ENCODE measurements at places on chromosomes 4 and X. TPM values are rescaled to one million over a fixed set of nuclear protein-coding genes. Genes with fewer than 3 reads are reported as not detected.

TLR2 gene
- total RNA-seq: 1.7 TPM

DNA sequence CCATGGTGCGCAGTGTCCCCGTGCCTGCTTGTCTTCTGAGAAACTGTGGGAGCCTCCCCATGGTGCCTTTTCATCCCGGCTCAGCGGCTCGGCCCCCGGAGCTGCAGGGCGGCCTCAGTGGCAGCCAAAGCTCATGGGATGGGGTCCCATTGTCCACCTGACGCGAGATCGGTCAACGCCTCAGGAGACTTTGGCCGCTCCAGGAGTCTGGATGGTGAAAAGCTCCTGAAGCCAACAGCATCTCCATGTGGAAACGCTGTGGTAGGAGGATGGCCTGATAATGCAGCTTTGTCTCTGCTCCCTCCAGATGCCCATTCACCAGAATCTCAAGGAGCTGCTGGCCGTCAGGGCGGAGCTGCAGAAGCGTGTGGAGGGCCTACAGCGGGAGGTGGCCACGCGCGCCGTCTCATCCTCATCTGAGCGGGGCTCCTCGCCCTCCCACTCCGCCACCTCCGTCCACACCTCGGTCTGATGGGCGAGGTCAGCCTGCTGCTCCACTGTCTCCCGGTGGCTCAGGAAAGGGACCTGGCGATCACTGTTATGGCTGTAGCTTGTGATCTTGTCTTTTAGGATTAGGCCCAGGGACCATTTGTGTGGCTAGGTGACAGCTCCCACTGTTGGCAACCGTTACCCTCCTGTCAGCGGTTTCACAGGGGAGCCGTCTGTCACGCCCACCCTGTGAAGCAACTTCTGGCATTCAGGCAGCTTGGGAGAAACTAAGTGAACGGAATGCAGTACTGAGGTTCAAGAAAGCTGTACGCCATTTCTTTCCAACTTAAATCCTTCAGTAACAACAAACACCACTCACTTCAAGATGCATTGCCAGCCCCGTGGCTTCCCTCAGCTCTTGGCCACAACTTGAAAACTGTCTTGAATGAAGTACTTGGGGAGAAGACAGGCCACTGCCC lies 69.3 kb downstream of the MTMR1 start:
- peaks cover 2% of the 10 kb centered on the region for H3K36me3 ChIP-seq
- peak; percentile 89 for DNase-seq
- no peak overlapping the region for H3K27ac ChIP-seq

DNA sequence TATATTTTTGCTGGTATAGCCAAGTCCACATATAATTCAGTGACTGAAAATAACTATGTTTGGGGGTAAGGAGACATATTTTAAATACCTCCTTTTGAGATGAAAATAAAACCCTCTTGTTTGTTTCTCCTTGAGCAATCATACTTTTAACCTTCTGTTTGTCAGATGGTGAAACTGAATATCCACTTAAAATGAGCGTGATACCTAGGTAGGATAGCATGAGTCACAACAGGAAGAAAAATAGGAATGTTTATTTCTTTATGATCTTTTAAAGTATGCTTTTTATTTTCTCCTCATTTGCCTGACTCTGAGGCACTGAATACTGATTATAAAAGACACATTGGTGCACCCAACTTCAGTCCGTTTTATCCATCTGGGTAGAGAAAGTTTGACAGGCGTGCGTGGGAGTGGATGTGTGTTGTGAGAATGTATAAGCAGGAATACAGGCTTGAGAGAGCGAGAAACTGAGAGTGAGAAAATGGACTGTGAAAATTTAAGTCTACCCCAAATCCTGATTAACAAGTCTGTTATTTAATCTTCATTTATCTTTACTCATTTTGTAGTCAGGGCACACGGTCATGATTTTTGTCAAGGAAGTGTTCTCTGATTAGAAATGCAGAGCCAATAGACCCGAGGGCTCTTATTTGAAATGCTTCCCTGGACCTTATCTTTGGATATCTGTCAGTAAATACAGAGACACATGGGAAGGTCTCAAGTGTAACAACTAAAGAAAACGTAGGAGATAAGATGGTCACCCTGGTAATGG lies 62.1 kb upstream of the ANTXR2 start:
- no peaks in the 10 kb centered on the region for H3K36me3 ChIP-seq
- no peak for DNase-seq
- no peaks in the 10 kb centered on the region for H3K4me1 ChIP-seq
- H3K27ac ChIP-seq: no peak overlapping the region
- no peak overlapping the region for H3K4me3 ChIP-seq

DNA sequence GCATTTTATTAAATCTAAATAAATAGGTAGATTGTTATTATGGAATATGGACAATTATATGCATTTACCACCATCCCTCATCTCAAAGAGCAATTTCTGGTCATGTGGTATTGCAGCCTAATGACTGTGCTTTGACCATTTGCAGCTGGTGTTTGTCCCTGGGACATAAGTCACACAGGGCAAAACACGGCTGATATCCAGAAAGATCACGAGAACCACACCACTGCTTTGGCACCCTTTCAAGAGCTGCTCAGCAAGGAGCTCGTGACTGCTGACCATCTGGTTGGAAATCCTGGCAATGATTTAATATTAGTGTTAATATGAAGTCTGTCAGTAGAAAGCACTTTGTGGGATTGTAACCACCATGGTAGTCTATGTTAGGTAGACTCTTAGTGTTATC lies 545.0 kb downstream of the GBA3 start:
- H3K27ac ChIP-seq: no peak overlapping the region
- no peaks in the 10 kb centered on the region for H3K36me3 ChIP-seq
- H3K4me1 ChIP-seq: no peaks in the 10 kb centered on the region

DNA sequence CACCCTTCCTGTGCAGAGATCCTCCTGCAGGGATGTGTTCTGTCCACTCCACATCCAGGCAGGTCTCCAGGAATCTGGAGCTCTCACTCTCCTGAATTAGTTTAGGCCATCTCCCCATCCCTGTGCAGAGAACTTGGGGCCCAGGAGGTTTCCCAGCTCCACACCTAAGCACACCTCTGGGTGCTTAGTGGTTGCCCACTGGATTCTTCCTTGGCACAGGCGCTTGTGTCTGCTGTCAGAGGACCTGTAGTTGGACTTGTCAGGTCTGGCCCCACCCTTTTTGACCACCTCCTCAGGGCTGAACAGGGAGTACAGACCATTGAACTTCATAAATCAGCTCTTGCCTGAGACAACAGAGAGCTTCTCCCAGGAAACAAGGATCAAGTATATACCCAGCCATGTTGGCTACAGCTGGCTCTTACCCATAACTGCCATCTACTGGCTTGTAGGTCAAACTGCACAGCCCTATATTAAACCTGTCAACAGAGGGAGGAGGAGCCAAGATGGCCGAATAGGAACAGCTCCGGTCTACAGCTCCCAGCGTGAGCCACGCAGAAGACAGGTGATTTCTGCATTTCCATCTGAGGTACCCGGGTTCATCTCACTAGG lies 275.5 kb downstream of the PPARGC1A start:
- H3K27me3 ChIP-seq: no peaks in the 10 kb centered on the region
- no peaks in the 10 kb centered on the region for H3K4me1 ChIP-seq
- H3K36me3 ChIP-seq: no peaks in the 10 kb centered on the region
- DNase-seq: no peak
- H3K27ac ChIP-seq: no peak overlapping the region

HNRNPD gene
- total RNA-seq: 124 TPM

SHROOM3 gene
- 29.2 TPM for total RNA-seq

GRCh38 chr4:123856689-123857545 lies 460.3 kb downstream of the SPRY1 start:
- DNase-seq: no peak
- no peaks in the 10 kb centered on the region for H3K36me3 ChIP-seq
- peaks cover 16% of the 10 kb centered on the region for H3K4me1 ChIP-seq
- H3K27ac ChIP-seq: peak overlapping the region; percentile 11

GRCh38 chr4:188650516-188650915 lies 511.3 kb downstream of the TRIML1 start:
- H3K27ac ChIP-seq: no peak overlapping the region
- H3K27me3 ChIP-seq: no peaks in the 10 kb centered on the region
- no peaks in the 10 kb centered on the region for H3K36me3 ChIP-seq
- H3K4me3 ChIP-seq: no peak overlapping the region
- H3K4me1 ChIP-seq: peaks cover 15% of the 10 kb centered on the region

DNA sequence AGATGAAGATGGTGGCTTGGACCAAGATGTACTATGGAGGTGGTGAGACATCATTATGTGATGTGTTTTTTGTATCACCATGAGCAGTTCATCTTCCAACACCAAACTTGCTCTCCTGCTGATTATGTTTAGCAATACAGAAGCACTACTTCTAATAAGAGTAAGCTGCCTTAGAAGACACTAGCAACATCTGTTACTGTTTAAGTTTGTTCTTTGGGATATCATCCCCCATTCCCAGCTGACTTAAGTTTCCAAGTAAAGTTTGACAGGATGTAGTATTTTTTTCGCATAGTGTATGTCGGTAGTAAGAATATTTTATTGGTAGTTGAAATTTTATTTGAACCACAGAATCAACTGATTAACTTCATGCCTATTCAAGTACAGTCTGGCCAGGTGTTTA lies 123.5 kb upstream of the BMPR1B start:
- peaks cover 23% of the 10 kb centered on the region for H3K4me1 ChIP-seq
- H3K4me3 ChIP-seq: no peak overlapping the region
- peaks cover 18% of the 10 kb centered on the region for H3K36me3 ChIP-seq
- no peaks in the 10 kb centered on the region for H3K27me3 ChIP-seq
- H3K27ac ChIP-seq: no peak overlapping the region

DNA sequence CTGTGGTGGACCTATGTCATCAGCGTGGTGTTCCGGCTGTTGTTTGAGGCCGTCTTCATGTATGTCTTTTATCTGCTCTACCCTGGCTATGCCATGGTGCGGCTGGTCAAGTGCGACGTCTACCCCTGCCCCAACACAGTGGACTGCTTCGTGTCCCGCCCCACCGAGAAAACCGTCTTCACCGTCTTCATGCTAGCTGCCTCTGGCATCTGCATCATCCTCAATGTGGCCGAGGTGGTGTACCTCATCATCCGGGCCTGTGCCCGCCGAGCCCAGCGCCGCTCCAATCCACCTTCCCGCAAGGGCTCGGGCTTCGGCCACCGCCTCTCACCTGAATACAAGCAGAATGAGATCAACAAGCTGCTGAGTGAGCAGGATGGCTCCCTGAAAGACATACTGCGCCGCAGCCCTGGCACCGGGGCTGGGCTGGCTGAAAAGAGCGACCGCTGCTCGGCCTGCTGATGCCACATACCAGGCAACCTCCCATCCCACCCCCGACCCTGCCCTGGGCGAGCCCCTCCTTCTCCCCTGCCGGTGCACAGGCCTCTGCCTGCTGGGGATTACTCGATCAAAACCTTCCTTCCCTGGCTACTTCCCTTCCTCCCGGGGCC lies 1.2 kb downstream of the GJB1 start:
- H3K27me3 ChIP-seq: peaks cover 5% of the 10 kb centered on the region
- H3K4me1 ChIP-seq: no peaks in the 10 kb centered on the region
- no peaks in the 10 kb centered on the region for H3K36me3 ChIP-seq
- no peak overlapping the region for H3K27ac ChIP-seq

SYTL4 gene
- 5.9 TPM for total RNA-seq

DNA sequence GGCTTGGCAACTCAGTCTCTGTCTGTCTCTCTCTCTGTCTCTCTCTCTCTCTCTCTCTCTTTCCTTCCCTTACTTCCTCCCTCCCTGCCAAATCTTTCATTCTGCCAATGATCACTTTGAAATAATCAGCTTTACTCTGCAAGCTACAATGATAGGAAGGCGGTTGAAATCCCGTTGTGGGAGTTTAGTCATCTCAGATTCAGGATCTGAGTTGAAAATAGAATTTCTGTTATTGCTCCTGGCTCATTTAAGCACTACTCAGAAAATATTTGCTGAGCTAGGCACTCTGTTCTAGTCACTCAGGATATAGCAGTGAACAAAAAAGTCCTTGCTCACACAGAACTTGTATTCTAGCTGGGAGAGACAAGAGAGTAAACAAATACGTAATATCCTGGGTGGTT lies 56.3 kb upstream of the DCTD start:
- no peak overlapping the region for H3K4me3 ChIP-seq
- no peaks in the 10 kb centered on the region for H3K36me3 ChIP-seq
- DNase-seq: no peak
- H3K4me1 ChIP-seq: peaks cover 22% of the 10 kb centered on the region

- H3K27ac ChIP-seq: no peak overlapping the region
- H3K36me3 ChIP-seq: no peaks in the 10 kb centered on the region
- H3K27me3 ChIP-seq: no peaks in the 10 kb centered on the region
- no peak overlapping the region for H3K4me3 ChIP-seq
Observed at GRCh38 chrX:101108284-101108683, 10.3 kb downstream of the CENPI start.

DNA sequence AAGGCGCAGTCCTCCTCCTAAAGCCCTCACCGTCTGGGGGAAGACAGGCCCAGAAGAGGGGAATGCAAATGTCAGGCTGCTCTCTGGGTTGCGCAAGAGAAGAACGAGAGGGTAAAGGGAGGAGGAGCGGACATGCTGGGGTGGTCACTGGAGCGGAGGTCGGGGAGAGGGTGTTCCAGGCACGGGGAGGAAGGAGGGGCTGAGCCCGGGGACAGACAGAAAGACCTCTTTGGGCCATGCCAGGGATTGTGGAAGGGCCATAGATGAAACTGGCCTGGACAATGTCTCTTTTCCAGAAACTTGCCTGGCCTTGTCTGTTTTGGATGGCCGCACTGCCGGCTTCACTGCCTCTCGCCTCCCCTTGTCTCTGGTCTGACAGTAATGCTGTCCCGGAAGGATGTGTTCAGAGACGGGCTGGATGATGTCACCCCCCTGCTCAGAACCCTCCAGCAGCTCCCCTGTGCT lies 121.0 kb downstream of the SORCS2 start:
- peak; percentile 65 for DNase-seq
- H3K4me1 ChIP-seq: peaks cover 5% of the 10 kb centered on the region
- peaks cover 5% of the 10 kb centered on the region for H3K36me3 ChIP-seq
- H3K27ac ChIP-seq: no peak overlapping the region
- peaks cover 28% of the 10 kb centered on the region for H3K27me3 ChIP-seq
- no peak overlapping the region for H3K4me3 ChIP-seq

TLR10 gene
- total RNA-seq: not detected

DNA sequence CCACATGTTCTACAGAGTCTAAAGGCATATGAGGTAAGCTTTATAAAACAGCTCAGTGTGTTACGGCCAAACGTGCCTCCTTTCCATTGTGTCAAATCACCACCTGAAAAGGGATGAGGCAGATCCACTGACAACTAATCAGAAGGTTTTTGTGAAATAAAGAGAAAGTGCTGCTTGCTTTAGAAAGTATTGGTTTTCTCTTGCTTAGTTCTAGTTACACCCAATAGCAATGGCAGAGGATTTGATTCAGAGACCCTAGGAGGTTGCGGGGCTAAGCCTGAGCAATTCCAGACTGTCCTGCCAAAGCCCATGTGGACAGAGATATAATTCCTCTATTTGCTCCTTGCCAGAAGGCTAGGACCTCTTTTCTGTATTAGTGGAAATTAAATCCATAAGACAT lies 125.5 kb downstream of the SPRY1 start:
- no peaks in the 10 kb centered on the region for H3K36me3 ChIP-seq
- no peak overlapping the region for H3K4me3 ChIP-seq
- H3K4me1 ChIP-seq: peaks cover 5% of the 10 kb centered on the region
- no peak overlapping the region for H3K27ac ChIP-seq

DNA sequence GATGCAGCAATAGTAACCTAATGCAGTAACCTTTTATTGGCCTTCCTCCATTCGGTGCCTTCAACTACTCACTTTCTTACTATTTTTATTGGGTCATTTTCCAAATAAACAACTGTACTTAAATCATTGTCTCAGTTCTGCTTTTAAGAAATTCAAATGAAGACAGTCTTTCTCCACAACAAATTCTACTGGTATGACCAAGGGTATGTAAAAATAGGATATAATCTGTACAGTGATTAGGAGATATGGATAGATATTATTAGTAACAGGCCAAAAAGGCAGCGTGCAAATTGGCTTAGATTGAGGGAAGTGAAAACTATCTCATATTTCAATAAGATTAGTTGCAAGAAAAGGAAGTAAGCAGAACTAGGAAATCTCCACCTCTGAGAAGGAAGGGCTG lies 177.4 kb upstream of the PPP1R2C start:
- no peak for DNase-seq
- H3K36me3 ChIP-seq: no peaks in the 10 kb centered on the region
- H3K4me3 ChIP-seq: no peak overlapping the region
- no peaks in the 10 kb centered on the region for H3K4me1 ChIP-seq
- no peak overlapping the region for H3K27ac ChIP-seq
- no peaks in the 10 kb centered on the region for H3K27me3 ChIP-seq

All from chondrocyte (in vitro differentiated cells).